ENCODE measurements at places on chromosomes 2 and 18.
A peak's percentile ranks its signal among the peaks of the same experiment; 100 is the strongest.

- DNase-seq, result peak; percentile 31
Observed at GRCh38 chr18:21741562-21742314, 1.1 kb downstream of the MIB1 start.

- DNase-seq, result no peak
Observed at GRCh38 chr2:241951316-241951700, 81.8 kb downstream of the RTP5 start.

DNA sequence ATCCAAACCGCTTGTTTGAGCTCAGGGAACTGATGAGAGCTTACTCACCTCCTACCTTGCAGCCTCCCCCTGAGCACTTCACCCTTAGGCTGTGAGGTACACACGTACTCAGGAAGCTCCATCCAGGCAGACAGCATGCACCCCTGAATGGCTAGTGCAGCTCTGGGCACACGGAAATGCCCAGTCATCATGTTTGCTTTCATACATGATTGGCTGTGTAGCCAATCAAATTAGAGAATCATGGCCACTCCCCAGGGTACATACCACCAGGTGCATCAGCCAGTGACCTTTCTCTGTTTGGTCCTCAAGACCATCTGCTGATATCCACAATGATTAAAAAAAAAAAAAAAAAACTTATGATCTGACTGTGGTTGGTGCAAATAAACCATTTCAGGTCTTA is 42.1 kb downstream of the RNF152 start:
- DNase-seq, result no peak

DNA sequence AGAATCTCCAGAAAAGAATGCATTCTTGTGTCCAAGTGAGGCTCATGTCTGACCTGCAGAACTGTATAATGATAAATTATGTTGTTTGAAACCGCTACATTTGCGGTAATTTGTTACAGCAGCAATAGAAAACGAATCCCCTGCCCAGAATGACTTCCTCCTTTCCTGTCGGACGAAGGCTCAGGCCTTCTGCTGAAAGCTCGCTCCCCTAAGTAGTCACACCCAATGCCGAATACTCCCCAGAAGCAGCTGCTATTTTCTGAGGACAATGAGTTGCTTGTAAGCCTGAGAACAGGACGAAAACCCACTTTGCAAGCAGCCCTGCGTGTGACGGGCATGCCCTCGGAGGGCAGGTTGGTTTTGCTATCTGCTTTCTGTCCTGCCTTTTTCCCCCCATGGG is 27.7 kb upstream of the PTPN4 start:
- no peak for DNase-seq

DNA sequence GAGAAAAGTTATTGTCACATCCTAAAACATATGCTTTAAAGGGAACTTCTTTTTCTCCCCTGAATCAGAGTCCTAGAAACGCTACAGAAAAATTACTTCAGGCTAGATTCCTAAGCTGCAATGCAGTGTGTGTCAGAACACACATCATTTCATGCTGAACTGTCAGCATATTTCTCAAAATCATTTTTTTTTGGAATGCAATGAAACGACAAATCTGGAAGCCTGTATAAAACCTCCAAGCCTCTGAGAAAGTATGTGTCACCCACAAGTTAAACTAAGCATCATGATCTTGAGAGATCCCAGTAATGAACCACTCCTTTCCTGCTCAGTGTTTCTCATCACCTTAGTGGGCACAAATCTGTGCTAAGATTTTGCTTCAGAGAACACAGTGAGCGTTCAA is 276.2 kb downstream of the ZNF521 start:
- DNase-seq, result no peak

DNA sequence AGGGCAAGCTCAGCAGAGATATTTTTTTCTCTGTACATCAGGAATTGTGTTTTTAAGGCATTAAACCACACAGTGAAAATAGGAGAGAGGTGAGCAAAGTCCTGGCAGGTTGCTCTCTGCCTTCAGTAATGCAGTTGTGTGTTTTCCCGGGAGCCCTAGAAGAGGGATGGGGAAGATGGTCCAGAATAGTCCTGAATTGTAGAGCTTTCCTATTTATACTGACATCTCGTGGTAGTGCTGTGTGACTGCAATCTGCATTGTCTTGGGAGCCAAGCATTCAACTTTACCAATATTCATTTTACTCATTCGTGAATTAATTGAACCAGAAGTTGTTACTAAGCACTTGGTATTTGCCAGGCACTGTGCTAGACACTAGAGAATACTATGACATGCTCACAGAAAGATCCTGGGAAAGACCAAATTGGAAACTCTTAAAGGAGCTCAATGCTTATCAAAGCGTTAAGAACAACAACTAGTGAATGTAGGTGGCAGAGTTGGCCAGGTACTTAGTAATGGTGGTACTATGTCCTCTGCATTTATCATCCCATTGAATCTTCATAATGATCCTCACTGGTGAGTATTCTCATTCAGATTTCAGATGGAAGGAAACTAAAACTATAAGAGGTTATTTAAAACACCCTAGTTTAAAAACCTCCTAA is 214.6 kb downstream of the TRIB2 start:
- DNase-seq, result no peak

DNA sequence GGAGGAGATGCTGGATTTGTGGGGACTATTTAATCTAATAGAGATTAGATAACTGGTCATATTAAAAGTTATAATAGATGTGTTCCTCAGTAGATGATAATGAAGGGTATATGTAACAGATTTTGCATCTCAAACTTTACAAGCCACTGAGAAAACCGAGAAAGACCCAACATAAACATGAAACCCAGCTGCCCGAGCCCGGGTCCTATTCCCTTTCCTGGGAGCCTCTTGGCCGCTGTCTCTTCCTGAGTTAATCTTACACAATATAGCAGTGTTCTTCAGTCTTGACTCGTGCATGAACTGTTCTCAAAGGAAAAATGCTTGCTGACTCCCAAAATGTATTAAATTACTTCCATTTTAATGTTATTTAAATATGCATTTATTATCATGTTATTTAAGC is 94.5 kb downstream of the COPS8 start:
- DNase-seq, result no peak

DNA sequence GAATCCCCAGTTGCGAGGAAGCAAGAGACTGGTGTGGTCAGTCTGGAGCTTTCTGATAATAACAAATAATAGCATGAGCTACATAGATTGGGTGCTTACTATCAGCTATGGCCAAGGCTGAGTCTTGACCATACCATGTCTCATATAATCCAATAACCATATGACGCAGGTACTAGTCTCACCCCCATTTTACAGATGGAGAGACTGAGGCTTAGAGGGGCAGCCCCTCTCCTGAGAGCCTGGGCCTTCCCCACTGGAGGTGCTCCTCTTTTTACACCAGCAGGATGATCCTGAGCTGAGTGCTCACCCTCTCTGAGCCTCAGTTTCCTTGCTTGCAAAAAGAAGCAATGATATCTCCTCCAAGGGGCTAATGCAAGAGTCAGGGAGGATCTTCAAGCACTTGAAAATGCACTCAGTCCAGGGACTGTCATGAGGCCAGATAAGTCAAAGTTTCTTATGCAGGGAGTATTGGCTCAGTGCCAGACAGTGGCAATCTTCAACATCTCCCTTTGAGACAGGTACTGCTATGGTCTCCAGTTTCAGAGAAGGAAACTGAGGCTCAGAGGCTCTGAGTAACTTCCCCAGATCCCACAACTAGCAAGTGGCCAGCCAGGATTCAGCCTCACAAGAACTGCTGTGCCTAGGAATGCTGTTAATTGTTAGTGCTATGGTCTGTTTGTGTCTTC is 149.7 kb downstream of the TFCP2L1 start:
- DNase-seq, result no peak

GRCh38 chr2:136242687-136243277 is 124.8 kb upstream of the CXCR4 start:
- peak; percentile 57 for DNase-seq

- no peak for DNase-seq
Observed at GRCh38 chr18:23591011-23591410, 4.7 kb upstream of the NPC1 start.

DNA sequence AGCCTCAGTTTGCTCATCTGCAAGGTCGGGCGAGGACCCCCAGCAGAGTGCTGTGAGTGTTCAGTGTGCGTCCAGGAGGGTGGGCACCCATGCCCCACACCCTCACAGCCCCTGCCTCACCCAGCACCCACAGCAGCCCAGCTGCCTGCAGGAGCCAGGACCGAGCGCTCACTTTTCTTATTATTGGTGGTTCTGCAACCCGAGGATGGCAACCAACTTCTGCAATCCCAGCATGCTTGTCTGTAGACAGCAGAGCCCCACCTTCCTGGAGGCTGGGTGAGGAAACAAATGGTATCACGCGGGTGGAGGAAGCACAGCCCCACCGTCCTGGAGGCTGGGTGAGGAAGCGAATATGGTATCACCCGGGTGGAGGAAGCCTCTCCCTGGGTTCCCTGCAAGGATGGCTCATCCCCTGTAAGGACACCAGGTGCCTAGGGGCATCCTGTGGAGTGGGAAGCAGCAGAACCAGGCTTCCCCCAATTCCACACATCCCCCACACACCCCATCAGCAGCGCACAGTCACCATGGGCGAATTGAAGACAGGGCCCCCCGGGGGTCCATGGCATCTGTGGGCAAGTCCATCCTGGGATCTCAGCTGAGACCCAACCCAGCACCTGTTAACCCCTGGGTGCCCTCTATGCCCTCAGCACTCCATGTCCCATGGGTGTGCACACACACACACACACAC is 220.5 kb upstream of the RAB6C start:
- DNase-seq, result no peak

- DNase-seq, result no peak
Observed at GRCh38 chr2:69464575-69464974, 27.3 kb upstream of the NFU1 start.

- DNase-seq, result no peak
Observed at GRCh38 chr2:112784199-112785189, at the start of gene IL1A. IL1A (minus strand) TSS chr2:112784493; CDS start chr2:112783770, 723 bp downstream.

DNA sequence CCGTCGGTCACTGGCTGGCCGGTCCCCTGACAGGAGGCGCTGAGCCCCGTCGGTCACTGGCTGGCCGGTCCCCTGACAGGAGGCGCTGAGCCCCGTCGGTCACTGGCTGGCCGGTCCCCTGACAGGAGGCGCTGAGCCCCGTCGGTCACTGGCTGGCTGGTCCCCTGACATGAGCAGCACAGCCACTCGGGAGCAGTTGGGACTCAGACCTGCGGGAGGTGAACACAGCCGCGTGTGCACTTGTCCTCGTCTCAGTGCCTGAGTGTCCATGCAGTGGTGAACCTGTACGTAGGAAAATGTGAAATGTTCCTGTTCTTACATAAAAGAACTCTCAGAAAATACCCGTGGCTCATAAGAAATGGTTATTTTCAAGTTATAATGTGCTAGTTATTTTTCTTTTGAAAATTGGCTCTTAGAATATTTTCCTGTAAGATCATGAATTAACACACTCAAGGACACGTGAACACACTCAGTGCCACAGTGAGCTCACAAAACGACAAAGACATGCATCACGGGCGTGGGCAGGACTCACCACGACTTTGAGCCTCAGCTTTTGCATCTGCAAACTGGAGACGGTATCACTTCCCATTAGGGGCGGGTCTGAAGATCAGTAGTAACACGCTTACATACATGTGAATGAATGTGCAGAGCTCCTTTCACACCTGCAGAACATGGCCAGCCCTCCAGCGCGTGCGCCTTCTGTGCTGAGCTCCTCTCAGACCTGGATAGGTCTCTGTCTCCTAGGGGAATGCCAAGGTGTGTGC is 21.1 kb upstream of the NFATC1 start:
- no peak for DNase-seq

- DNase-seq, result no peak
Observed at GRCh38 chr2:241981076-241981700, 111.7 kb downstream of the RTP5 start.

DNA sequence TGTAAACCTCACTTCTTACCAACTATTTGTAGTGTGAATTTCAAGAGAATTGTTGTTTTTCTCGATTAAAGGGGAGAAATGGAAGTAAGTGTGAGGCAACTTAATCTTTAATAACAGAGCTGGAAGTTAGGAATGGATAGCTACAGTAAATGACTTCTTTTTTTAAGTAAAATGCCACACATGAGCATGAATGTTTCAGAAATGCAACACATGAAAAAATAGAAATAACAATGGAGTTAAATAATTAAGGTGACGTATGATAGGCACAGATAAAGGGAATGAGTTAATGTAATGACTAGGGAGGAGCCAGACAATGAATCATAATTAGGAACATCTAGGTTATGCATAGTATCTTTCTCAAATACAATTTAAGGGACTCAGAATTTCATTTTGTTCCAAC is 3.4 kb downstream of the REL start:
- DNase-seq, result no peak

DNA sequence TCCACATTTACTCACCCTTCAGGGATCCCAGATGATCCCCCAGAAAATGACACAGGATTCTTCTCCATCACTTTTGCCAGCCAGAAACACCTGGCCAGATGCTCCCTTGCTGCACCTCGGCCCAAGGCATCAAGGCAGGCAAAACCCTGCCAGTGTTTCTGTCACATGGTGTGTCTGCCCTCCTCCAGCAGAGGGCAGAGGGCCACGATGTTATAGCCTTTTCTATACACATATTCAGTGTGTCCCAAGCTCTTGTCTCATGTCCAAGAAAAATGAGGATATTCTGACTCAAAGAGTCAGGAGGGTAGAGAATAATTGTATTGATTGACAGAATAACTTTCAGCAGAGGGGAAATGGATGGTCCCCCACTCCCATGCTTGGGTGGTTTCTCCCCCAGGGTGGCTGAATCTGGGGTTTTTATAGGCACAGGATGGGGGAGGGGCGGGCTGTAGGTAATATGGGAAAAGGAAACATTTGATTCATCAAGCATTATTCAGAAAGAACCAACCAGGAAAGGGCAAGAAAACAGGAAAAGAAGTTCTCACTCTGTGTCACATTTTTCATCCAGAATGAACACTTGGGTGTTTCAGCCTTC is 933.9 kb downstream of the TRIB2 start:
- DNase-seq, result no peak

DNA sequence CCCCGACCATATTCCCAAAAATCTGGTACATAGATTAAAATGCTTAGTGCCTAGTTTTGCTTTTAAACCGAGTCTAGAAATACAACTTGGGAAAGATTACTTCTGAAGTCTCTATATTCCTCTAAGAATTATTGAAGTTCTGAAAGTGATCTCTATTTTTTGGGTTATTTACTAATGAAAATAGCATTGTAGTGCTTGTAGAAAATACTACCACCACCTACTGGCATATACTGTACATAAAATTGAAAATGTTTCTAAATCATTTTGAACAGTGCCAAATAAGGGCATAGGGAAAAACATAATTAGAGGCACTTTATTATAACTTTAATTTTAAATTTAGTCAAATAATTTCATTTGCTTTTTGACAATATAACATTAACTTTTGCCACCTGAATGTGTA is 1399.6 kb upstream of the ZEB2 start:
- DNase-seq, result no peak

GRCh38 chr2:238238311-238238765 is 1.5 kb downstream of the HES6 start:
- DNase-seq, result no peak

DNA sequence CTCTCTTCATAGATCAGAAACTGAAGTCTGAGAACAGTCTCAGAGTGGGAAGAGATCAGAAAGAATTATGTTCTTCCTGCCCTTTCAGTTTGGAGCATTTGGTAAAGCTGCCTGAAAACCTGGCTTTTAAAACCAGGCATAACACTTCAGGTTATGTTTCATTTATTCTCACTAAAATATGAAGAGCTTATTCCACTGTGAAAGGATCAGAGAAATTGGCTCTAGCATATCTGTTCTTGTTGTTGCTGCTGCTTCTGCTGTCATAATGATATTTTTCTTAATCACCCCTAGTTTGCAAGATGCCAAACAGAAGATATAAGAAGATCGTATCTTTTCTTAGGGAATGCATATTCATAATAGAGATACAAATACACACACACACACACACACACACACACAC is 476.9 kb downstream of the XIRP2 start:
- DNase-seq, result no peak

- DNase-seq, result no peak
Observed at GRCh38 chr2:190655113-190655512, 6.2 kb downstream of the NAB1 start.

GRCh38 chr2:179671043-179671981 is 190.1 kb downstream of the ZNF385B start:
- no peak for DNase-seq

Data from activated CD4-positive, alpha-beta T cell treated with anti-CD3 and anti-CD28 coated beads, Interleukin-2, amount 50 U/mL, for 48 hours (primary cell).